ENCODE measurements at places on chromosomes 5 and 9.
A peak's percentile ranks its signal among the peaks of the same experiment; 100 is the strongest.

DNA sequence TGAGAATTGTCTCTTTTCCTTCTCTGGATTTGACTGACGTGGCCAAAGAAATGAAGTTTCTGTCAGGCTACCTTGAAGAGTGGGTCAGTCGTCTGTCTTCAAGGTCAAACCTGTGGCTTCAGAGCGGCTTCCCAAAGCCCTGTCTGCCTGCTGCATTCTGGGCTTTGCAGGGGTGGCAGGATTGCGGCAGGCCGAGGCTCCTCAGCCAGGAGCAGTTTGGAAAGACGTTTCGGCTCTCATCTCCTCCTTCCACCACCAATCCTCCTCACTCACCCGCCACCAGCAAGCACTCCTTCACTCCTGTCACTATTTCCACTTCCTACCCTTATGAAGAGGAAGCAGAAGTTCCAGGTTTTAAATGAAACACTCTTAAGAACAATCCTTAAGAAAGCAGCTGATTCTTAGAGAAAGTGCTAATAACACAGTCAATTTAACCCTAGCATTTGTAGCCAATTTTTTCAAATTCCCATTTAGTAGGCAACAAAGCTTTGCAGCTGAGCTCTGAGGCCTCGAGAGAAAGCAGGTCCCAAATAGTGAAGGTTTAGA is 351.7 kb downstream of the ZNF608 start:
- no peak for DNase-seq

- DNase-seq: no peak
Measured at GRCh38 chr5:109451146-109451545, 41.4 kb upstream of the PJA2 start.

GRCh38 chr9:16884952-16885513 is 14.6 kb upstream of the BNC2 start:
- DNase-seq: no peak

GRCh38 chr5:141519605-141520565 is 31.0 kb downstream of the PCDHGC5 start:
- no peak for DNase-seq

- DNase-seq: no peak
Measured at GRCh38 chr5:29794141-29794787, 1399.2 kb upstream of the CDH6 start.

GRCh38 chr9:79471580-79472543 is 99.9 kb upstream of the TLE4 start:
- no peak for DNase-seq

DNA sequence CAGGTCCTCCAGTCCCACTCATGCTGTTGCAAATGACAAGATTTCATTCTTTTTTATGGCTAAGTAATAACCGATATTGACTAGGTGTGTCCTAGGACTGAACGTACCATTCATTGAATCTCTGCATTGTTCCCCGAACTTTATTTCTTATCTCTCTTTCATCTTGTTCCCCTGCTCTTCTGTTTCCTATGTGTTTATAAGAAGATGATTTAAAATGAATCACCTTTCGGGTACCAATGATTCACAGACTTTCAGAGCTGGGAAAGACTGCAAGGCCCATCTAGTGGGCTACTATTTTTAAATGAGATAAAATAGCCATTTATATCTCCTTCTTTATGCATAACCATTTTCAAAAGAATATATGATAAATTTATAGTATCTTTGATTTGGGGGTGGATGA is 133.0 kb downstream of the CDH18 start:
- DNase-seq: no peak

- DNase-seq: no peak
Measured at GRCh38 chr5:57193757-57194413, 20.0 kb downstream of the GPBP1 start.

GRCh38 chr5:73274121-73274520 is 101.1 kb downstream of the TMEM174 start:
- no peak for DNase-seq

GRCh38 chr5:73638344-73639095 is 12.5 kb downstream of the ARHGEF28 start:
- no peak for DNase-seq

DNA sequence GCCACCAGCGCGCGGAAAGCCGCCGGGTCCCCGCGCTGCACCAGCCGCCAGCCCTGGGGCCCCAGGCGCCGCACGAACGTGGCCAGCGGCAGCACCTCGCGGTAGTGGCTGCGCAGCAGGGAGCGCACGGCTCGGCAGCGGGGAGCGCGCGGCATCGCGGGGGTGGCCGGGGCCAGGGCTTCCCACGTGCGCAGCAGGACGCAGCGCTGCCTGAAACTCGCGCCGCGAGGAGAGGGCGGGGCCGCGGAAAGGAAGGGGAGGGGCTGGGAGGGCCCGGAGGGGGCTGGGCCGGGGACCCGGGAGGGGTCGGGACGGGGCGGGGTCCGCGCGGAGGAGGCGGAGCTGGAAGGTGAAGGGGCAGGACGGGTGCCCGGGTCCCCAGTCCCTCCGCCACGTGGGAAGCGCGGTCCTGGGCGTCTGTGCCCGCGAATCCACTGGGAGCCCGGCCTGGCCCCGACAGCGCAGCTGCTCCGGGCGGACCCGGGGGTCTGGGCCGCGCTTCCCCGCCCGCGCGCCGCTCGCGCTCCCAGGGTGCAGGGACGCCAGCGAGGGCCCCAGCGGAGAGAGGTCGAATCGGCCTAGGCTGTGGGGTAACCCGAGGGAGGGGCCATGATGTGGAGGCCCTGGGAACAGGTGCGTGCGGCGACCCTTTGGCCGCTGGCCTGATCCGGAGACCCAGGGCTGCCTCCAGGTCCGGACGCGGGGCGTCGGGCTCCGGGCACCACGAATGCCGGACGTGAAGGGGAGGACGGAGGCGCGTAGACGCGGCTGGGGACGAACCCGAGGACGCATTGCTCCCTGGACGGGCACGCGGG is at the start of gene TERT:
TSS of gene TERT (minus strand) at position 234 of the 815 bp plus-strand sequence. CDS start at position 155, 79 bp downstream.
- peak; percentile 83 for DNase-seq

GRCh38 chr5:22088517-22088916 is 764.6 kb downstream of the CDH12 start:
- DNase-seq: no peak

- no peak for DNase-seq
Measured at GRCh38 chr5:12330993-12331588, 426.8 kb upstream of the CTNND2 start.

DNA sequence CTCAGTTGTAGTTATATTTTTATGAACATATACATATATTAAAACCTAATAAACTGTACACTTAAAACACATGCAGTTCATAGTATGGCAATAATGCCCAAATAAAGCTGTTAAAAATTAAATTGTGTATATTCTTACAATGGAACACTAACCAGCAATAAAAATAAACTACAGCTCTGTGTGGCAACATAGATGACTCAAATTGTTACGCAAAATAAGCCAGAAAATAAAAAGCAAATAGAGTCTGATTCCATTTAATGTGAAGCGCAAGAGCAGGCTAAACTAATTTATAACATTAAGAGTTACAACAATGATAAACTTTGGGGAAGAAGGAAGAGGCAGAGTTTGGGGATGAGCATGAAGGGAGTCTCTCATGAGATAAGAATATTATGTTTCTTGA is 597.3 kb downstream of the TLE1 start:
- DNase-seq: no peak

- peak; percentile 31 for DNase-seq
Measured at GRCh38 chr5:36724467-36725332, 118.3 kb downstream of the SLC1A3 start.

- DNase-seq: no peak
Measured at GRCh38 chr5:149961957-149962409, 1.4 kb downstream of the SLC26A2 start.

GRCh38 chr9:95552814-95553546 is 36.2 kb upstream of the PTCH1 start:
- DNase-seq: peak; percentile 22

GRCh38 chr9:131610231-131610761 is 65.0 kb downstream of the PRRT1B start:
- no peak for DNase-seq

GRCh38 chr5:177553671-177554429 is 513 bp downstream of the FAM193B start:
- DNase-seq: peak; percentile 24

- DNase-seq: no peak
Measured at GRCh38 chr5:145619806-145620310, 215.3 kb downstream of the PRELID2 start.

GRCh38 chr9:126591083-126591482 is 22.6 kb upstream of the LMX1B start:
- no peak for DNase-seq

DNA sequence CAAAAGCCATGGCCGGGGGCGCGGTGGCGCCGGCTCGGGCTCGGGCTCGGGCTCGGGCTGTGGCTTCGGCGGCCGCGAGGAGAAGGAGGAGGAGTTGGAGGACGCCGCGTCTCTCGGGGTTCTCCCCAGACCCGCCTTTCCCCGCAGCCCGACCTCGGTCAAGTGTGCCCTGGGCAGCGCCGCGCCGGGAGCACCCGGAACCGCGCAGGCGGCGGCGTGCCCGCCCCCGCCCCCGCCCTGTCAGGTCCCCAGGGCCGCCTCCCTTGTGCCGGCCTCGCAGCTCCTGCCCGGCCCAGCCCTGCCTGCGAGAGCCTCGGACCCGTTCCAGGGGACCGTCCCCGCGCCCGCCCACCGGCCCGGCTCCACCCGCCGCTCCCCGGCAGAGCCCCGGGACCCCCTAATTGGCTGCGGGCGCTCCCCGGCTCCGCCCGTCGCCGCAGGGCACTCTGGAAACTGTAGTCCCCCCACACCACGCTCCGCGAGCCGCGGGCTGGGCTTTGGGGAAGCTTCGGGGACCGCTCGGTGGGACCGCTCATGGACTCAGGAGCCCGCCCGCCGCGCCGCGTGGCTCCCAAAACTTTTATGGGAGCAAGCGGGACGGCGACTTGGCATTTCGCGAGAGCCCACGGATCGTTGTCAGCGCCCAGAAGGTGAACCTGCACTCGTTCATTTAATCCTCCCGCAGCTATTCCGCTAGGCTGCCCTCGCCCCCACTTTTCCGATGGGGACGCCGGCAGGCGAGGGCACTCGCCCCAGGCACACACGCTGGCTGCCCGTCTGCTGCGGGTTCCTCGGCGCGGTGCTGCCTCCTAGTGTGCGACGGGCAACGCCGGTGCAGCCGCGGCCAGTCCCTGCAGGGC is at the start of gene STK10:
TSS of gene STK10 (minus strand) at position 192 of the 860 bp plus-strand sequence. CDS start at position 10, 182 bp downstream.
- peak; percentile 89 for DNase-seq

- no peak for DNase-seq
Measured at GRCh38 chr9:89122949-89123348, 55.7 kb downstream of the SHC3 start.

DNA sequence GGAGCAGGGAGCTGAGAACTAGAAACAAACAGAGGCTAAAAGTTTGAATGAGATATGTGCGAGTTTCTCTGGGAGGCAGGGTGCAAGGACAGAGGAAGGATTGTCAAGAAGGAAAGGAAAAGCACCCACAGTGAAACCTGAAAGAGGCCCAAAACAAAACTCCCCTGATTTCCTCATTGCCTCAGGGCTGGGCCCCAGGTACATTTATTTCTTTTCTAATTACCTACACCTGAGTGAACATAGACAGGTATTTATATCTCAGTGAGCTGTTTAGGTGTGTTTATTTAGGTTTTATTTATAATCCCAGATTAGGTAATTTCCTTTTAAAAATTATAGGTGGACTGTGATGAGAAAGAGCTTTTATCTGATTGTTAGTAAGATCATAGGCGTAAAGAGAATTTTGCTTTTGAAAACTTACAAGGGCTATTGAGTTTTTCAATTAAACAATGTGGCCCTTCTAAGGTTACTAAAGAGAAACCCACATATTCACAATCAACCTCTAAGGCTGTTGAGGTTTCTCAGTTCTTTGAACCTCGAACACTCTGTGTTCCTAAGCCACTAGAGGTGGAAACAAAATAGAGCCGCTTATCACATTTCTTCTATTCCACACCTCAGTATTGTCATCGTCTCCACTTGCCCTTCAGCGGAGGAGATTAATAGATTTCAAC is 344.8 kb downstream of the ZNF608 start:
- no peak for DNase-seq

DNA sequence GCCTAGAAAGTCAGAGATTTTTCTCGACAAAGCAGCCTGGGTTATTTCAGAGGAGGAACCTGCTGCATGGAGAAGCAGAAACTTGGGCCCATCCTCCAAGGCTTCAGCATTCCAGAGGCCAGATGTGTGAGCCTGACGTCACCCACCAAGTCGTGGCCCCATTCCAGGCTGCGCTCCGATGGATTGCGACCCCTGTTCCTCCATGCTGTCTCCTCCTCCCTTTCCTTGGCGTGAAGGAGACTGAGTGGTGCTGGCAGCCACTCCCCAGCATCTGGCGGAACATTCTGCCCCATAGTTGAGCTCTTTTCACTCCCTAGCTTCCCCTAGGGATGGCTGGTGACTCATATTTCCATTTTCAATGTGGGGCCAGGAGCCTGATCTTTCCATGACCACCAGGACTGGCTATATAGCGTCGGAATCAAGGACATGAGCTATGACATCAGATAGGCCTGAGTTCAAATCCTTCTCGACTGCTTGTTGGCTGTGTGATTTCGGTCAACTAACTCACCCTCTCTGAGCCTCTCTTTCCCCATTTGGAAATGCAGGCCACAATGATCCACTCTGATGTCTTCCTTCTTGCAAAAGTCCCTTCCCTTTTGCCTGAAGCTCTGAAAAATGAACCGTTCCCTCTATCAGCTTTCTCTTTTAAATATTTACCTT is 24.5 kb upstream of the DUSP1 start:
- DNase-seq: no peak

- no peak for DNase-seq
Measured at GRCh38 chr5:147349241-147349640, 114.4 kb downstream of the STK32A start.

DNA sequence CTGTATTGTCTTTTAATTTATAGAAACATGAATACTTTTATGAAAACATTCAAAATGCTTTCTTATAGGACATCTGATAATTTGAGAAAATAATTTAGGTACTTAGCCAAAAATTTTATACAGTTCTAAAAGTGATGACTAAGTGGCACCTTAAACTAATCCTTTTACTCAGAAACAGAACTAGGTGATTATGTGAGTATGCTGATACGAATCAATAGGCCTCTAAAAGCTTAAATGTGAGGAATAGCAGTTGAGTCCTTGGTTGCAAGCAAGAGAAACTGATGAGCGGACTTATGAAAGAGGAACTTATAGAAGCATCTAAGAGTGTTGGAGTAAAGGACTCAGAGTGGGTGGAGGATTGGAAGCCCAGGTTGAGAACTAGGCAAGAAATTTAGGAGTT is 26.4 kb downstream of the ANXA1 start:
- no peak for DNase-seq

DNA sequence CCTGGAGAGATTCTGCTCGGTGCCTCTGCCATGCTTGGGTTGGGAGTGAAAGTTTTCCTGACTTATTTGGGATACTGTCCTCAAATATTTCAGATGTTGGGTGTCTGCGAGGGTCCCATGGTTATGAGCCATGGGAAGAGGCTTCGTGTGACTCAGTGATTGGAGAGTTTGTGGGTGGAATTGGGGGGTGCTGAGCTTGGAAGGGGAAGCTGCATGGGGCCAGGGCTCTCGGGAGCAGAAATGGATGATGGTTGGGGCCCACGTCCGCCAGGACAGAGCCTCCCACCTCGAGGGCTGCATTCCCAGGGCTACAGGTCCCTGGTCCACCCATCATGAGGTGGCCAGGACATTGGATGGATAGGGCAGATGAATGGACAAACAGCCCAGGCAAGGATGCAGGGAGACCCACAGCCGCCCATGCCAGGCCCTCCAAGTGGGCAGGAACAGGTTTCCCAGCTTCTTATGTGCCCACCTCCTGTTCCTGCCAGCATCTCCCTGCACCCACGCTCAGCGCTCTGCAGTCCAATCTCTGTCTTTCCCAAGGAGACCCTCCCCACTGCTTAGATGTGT is 5.5 kb downstream of the OBP2B start:
- DNase-seq: no peak

Measured in stimulated activated CD4-positive, alpha-beta T cell treated with anti-CD3 and anti-CD28 coated beads, Interleukin-1b, Interleukin-23, amount 100 ng/mL, for 48 hours (primary cell).